ENCODE measurements at places on chromosomes 7 and 10. TPM values are rescaled to one million over a fixed set of nuclear protein-coding genes. Genes with fewer than 3 reads are reported as not detected.

GPER1 gene
- 10.6 TPM for total RNA-seq

PLEKHS1 gene
- not detected for total RNA-seq

PLAC9 gene
- total RNA-seq: 32.6 TPM

SPDYE9 gene
- not detected for total RNA-seq

PALS2 gene
- 44.4 TPM for total RNA-seq

VWDE gene
- not detected for total RNA-seq

GPR26 gene
- not detected for total RNA-seq

TRIL gene
- 7.4 TPM for total RNA-seq
